ENCODE measurements at places on chromosomes 1 and 21. TPM values are rescaled to one million over a fixed set of nuclear protein-coding genes. Genes with fewer than 3 reads are reported as not detected.

DNA sequence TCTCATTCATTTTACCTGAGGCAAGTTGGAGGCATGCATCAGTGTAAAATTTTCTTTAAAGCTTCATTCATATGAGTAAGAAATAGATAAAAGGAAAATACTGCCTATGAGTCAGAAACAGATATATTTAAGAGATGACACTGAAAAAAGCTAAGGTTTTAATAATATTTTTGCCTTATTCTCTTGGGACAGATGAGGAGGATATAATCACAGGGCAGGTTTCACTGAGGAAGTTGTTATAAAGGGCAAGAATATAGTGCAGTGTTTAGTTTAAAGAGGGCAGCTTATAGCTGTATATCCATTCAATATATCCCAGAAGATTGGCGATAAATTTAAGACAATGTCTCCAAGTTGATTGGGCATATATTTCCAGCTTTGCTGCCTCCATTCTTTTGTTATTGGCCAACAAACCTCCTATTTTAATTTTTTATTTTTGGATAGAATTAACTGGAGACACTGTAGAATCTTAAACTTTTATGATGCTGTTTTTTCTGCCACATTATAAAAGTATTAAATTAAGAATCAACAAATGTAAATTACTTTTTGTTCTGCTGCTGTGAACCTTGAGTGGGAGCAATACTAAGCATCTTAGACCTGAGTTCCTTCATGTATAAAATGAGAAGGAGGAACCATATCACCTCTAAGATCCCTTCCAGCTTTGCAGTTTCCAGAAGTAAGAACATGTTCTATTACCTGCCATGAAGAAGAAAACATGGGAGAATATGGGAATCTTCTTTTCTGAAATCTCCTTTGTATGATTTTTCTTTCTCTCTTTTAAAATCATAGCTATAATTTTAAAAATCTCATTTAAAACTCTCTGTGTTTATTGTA is 171.6 kb downstream of the S1PR1 start:
- DNase-seq: no peak

- no peak for DNase-seq
Measured at GRCh38 chr1:220296981-220297380, 24.7 kb upstream of the RAB3GAP2 start.

- DNase-seq: no peak
Measured at GRCh38 chr1:226710501-226710900, 28.6 kb downstream of the ITPKB start.

DNA sequence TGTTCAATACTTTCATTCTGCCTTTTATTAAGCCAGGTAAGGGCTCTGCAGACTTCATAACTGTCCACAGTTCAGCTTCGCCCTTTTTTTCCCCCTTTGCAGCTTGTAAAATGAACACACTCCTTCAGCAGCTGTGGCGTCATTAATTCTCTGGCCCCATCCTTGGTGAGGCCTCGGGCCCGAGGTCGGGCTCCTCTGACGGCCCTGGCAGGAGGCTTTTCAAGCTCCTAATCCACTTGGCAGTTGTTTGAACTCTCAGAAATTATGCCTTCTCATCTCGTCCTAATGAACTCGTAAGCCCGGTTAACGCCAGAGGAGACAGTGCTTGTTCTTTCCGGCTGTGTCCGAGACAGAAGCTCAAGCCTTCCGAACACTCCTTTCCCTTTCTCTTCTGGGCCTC is 18.1 kb upstream of the EPHA8 start:
- DNase-seq: no peak

DNA sequence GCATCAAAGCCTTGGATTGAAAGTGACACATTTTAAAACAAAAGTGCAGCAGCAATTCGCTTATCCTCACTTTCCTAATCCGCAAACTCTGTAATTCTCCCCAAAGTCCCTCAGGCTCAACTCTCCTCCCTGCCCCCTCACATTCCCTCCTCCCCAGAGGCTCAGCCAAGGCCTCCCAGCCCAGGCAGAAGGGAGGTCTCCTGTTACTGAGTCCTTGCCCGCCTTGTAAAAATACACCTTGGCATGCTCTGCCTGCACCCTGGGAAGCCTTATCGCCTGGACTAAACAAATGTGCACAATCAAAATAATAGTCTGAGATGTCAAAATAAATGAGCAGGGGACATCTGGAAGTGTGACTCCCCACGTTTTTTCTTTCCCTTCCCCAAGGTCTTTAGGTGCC is 109.7 kb downstream of the PLXNA2 start:
- DNase-seq: peak; percentile 13

- no peak for DNase-seq
Measured at GRCh38 chr1:71039661-71040262, 7.9 kb downstream of the PTGER3 start.

- no peak for DNase-seq
Measured at GRCh38 chr1:178664278-178664677, 60.8 kb upstream of the RALGPS2 start.

GRCh38 chr1:219581344-219581743 is 31.6 kb downstream of the ZC3H11B start:
- no peak for DNase-seq

DNA sequence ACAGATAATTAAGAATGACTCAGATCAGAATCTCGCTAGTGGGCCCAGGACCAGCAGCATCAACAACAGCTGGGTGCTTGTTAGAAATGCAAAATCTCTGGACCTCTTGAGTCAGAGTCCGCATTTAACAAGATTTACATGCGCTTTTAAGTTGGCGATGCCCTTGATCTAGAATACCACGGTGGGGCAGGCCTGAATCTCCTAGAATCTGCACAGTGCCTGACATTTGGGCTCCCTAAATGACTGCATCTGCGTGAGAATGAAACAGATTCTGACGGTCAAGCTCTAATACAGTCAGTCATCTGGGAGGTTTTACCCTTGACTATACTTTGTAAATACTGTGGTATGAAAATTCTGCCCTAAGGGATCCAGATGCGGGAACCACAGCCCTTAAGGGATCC is 17.2 kb upstream of the RAB29 start:
- DNase-seq: no peak

DNA sequence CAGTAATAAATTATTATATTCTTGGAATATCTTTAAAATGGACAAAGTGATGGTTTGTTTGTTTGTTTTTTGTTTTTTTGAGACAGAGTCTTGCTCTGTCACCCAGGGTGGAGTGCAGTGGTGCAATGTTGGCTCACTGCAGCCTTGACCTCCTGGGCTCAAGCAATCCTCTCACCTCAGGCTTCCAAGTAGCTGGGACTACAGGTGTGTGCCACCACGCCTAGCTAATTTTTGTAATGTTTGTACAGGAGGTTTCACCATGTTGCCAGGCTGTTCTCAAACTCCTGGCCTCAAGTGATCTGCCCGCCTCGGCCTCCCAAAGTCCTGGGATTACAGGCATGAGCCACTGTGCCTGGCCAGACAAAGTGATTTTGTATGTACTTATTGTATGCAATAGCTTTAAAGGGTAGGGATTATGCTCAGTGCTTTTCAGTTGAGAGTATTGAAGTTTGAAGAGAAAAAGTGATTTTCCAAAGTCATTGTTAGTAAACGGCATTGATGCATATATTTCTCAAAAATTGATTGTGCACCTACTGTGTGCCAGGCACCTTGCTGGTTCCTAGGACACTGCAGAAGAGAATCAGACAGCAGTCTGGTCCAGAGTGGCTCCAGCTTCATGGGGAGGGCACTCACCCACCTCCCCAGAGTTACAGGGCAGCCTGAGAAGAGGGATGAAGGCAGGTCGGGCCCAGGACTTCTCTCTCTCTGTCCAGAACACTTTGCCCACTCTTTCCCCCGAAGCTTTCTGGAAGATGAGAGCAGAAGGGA is 34.2 kb upstream of the TTC22 start:
- DNase-seq: no peak

DNA sequence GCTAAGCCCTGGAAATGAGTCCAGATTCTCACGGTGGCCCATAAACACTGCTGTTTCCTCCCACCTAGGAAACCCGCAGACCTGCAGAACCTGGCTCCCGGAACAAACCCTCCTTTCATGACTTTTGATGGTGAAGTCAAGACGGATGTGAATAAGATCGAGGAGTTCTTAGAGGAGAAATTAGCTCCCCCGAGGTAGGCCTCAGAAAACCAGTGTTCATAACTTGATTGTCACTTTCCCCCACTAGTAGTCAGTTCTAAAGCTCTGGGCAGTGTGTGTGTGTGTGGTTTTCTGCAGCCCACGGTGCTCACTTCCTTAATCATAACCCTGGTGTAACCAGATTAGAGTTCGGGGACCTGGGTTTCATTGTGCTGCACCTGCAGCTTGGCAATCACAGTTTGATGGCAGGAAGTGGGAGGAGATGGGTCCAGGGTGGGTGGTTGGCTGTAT is 39.1 kb downstream of the CLIC6 start:
- no peak for DNase-seq

DNA sequence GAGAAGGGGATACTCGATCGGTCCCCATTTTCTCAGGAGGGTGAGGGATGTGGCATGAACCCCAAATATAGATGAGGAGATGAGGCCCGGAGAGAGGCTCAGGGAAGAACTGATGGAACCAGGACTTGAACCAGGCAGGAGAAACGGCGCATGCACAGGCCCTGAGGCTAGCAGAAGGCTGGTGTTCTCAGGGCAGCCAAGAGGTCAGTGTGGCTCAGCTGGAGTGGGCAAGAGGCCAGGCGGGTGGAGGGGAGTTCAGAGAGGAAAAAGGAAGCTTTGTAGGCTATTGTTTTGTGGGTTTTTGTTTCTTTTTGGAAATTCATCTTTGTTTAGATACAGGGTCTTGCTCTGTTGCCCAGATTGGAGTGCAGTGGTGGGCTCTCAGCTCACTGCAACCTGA is 122.0 kb downstream of the LACTBL1 start:
- DNase-seq: peak; percentile 56

The ATP6V0B gene
- total RNA-seq: 302 TPM

The OR2T35 gene
- total RNA-seq: not detected

The STMN1 gene
- total RNA-seq: 20.4 TPM

The PRAMEF17 gene
- not detected for total RNA-seq

The IRF6 gene
- 30.5 TPM for total RNA-seq
